ENCODE measurements at places on chromosomes 7 and 10.

DNA sequence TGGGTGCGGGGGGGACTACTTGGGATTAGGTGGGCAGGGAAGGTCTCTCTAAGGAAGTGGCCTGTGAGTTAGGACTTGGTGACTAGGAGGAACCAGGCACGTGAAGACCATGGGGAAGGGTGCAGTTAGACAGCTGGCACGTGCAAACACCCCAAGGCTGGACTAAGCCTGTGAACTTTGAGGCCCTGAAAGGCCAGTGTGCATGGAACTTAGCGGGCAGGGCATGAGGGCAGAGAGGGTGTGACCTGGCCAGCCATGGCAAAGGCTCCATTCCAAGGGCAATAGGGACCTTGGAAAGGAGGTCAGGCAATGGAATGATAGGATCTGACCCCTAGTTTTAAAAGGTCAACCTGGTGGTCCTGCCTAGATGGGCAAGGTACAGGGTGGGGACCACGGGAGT, 158.4 kb upstream of the PCBD1 start:
- no peak for DNase-seq

DNA sequence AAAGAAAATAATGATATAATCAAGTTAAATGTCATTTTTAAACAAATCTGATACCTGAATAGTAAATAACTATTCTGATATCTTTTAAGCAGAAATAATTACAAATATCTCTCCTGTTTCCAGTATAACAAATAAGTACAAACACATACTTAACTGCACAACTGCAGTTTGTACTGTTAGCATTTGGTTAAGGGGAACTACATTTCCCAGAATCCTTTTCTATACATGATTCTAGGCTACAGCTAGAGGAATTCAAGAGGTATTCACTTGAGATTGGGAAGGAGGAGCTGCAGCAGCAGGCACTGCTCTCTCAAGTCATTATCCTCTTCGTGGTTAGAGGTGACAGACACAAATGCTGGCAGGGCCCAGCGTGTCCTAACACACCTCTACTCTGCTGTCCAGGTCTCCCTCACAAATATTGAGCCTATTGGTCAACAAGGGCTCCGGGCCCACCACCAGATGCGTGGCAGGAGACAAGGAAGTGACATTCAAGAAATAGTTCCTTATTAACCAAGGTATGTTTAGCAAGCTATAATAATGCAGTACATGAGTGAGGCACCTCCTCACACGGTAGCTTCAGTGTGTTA, 255.1 kb upstream of the MKLN1 start:
- DNase-seq, result peak; percentile 37

- DNase-seq, result peak; percentile 51
Observed at GRCh38 chr10:103276896-103277712, at the start of gene INA. Gene INA (plus strand): TSS chr10:103277138. CDS start chr10:103277212, 74 bp downstream.

DNA sequence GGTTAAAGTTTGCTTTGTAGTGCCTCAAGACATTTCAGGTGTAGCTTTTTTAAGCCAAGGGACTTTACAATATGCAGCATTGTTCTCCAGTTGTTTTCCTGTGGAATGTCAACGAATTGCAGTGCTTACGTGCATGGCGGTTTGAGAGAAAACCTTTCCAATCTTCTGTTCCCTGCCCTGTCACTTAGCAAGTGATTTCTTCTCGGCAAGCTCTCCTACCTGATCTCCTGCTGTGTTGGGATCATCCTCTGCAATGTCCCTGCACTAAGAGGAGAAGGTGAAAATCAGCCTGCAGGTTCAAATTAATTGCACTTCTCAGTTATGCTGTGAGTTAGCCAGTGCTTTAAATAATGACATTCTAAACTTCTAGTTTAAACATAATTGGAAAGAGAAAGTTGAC, 197.6 kb upstream of the FZD1 start:
- DNase-seq, result no peak

GRCh38 chr10:30639946-30640786, 10.6 kb upstream of the LYZL2 start:
- peak; percentile 68 for DNase-seq

DNA sequence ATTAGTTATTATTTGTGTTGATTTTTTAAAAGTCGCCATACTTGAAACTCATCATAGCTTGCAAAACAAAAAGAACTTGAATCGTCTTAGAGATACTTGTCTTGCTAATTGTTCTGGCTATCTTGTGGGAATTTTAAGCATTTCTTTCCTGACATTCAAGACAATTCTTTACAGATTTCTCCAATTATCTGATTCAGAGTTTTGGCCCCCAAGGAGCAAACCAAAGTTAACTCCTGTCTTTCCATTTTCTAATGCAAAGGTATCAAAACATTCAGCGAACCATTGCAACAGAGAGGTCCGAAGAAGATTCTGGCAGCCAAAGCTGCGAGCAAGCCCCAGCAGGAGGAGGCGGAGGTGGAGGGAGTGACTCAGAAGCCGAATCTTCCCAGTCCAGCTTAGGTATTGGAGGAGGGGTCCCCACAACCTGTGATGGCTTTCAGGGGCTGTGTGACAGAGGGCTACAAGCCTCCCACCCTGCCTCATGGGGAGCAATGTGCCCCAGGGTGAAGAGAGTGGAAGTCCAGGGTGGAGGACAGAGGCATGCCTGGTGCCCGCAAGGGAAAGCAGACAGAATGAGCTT, 119.4 kb upstream of the STK17A start:
- DNase-seq, result no peak

GRCh38 chr7:116911801-116912200, 41.5 kb upstream of the ST7 start:
- DNase-seq, result peak; percentile 83

- no peak for DNase-seq
Observed at GRCh38 chr10:113088194-113088593, 138.1 kb downstream of the TCF7L2 start.

GRCh38 chr10:28520346-28520745, 12.6 kb upstream of the WAC start:
- peak; percentile 29 for DNase-seq

DNA sequence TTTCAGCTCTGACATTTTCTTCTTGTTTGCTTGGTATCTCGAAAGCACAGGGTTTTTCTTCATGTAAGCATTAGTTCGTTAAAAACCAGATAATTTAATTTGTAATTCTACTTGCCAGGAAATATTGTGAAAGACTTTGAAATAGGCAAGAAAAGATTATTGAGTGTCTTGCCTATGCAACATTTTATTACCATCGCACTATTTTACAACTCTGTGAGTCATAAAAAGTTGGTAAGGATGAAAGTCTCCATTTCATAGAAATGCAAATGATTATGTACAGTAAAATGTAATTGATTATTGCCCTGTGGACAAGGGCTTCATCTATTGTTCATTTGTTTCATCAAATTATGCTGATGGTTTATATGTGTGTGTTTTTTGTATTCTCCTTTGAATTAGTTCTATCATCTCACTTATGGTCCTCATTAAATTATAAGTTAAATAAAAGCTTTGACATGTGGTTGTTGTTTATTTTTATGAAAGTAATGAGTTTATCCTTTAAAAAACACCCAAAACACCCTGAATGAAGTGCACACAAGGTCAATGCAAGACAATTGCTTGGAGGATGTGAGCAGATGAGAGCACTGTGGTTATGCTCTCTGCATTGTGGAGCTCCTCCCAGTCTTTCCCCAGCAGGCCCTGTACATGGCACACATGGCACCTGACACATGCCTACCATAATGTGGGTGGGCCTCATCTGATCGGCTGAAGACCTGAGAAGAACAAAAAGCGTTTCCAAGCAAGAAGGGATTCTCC, 230.8 kb downstream of the CXCL12 start:
- peak; percentile 21 for DNase-seq

DNA sequence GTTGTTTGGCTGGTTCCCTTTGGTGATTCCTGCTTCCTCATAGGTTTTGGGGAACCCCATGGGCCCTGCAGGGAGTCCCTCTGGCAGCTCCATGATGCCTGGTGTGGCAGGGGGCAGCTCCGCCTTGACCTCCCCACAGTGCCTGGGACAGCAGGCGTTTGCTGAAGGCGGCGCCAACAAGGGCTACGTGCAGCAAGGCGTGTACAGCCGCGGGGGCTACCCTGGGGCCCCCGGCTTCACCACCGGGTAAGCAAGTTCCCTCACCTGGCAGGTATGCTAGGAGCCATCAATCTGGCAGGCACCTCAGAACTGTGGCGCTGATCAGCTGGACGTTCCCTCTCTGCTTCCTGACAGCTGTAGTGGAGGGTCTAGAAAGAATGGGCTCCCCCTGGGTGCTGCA, 8.3 kb downstream of the ZMIZ2 start:
- DNase-seq, result no peak

- DNase-seq, result no peak
Observed at GRCh38 chr7:47293884-47294555, 287.9 kb downstream of the TNS3 start.

DNA sequence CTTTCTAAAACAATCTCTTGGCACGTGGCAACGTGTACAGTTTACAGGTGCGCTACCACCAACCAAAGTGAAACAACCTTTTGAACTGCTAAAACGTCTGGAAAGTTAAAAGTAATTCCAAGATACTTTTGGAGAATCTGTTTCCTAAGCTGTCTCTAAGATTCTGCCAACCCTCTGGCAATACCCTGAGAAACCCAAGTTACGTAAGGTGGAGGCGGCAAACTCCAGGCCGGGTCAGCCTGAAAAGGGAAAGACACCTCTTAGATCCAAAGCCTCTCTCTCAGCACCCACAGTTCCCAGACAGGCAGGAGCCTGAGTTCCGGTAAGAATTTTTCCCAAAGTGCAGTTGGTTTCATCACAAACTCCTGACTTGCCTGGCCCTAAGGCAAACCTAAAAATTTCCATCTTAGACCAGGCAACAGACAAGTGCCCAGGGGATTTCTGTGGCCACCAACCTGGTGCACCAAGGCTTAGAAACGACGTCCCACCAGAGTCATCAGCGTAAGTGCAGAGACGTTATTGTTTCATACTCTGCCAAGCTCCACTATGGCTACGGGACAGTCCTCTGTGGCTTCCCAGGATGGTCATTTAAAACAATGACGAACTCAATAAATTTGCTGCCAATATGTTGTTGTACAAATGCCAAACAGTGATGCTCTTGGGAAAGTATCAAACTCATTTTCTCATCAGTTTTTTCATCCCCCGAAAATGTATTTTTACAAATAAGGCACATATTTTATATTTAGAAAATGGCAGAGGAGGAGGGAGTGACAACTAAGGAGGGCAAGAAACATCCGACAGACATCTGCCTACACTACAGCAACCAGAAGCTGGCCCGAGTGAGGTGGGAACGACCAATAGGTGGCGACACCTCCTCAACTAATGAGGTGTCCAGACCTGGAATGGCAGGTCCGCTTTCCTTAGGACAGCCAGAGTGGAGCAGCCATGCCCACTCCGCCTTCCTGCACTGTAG, 205.8 kb upstream of the FRMD4A start:
- DNase-seq, result peak; percentile 59

- no peak for DNase-seq
Observed at GRCh38 chr7:73688288-73688687, 4.9 kb downstream of the BUD23 start.

DNA sequence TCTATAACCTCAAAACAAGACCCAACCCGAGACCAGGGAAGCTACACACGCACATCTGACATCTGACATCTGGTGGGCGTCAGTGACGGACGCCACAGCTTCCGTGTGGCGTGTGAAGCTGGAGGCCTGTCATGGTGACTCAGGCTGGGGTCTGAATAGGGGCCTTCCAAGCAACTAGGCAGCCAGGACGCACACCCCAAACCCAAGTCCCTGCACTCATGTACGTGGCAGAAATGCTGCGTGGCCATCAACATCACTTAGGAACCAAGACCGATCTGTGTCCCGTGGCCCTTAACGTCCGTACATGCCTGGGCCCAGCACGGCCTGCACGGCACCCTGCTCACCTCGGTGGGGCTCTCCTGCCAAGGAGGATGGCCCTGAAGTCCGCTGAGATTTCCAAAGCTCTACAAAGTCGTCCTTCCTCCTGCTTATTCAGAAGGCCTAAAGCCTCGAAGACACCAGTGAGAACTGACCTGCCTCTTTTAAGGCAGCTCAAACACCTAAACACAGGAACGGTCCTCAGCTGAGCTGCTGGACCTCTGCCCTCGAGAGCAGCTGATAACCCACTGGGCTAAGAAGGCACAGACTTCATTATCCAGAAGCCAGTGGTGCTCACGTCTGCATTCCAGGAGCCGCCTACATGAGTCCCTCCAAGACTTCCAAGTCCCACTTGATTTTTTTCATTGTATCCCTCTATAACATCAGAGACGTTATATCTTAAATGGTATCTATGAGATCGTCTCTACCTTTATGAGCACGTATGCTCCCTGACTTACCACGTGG, 82.5 kb downstream of the DIP2C start:
- DNase-seq, result peak; percentile 71

DNA sequence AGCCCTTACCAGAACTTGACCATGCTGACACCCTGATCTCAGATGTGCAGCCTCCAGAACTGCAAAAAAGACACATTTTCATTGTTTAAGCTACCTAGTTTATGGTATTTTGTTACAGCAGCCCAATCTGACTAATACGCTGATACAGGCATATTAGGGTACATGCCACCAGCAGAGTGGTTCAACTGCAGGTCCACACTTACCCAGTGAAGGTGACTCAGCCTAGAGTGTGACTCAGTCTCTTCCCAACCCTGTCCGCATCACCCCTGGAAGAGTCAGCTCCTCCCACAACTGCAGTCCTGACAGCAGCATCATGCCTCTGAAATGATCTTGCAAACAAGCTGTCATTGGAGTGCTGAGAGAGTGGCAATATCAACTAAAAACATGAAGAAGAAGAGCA, 30.8 kb upstream of the GOT1 start:
- peak; percentile 21 for DNase-seq

- DNase-seq, result no peak
Observed at GRCh38 chr7:1675036-1675671, 5.1 kb downstream of the ELFN1 start.

DNA sequence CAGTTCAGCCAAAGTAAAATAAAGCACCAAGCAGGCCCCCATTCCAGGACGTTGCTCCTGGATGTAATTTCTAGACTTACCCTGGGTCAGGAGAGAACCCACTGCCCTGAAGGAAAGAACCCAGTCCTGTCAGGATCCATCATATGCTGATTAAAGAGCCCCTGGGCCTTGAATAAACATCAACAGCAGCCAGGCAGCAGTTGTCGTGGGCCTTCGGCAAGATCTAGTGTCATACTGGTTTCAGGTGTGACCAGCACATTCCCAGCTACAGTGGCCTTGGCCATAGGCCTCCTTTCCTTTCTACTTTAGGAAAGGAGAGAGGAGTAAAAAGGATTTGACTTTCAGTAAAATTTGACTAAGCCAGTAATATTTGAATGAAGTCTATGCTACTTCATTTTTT, 289.1 kb upstream of the CACNA2D1 start:
- no peak for DNase-seq

DNA sequence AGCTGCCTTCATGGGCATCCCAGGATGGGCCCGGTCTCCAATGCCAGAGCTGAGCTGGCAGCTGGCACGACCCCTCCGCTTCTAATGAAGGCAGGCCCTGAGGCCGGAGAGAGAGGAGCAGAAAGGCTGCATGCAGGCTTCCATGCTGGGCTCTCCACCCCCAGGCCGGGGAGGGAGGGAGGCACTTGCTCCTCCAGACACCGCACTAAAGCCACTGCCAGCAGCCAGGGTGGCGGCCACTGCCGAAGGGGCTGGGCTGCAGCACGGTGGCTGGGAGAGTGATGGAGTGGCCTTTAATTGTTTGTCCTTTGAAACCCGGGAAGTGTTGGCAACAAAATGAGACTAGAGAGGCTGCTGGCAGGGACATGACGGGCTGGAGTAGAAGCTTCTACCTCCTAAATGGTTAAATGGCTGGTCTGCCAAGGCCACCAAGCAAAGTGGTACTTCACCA, 236.5 kb downstream of the SKAP2 start:
- DNase-seq, result no peak
